Forelimb muscle (tissue), 1 donor: ENCODE measurements at places on chromosomes 5 and 9. TPM values are rescaled to one million over a fixed set of nuclear protein-coding genes. Genes with fewer than 3 reads are reported as not detected.

Gene AJM1
- polyA plus RNA-seq = 2.4 TPM

Gene PCDHA1
- polyA plus RNA-seq = 0.10 TPM

Gene CDKN2B
- polyA plus RNA-seq = 0.25 TPM

Gene BTNL3
- polyA plus RNA-seq = not detected

Gene PTGES
- 9.5 TPM for polyA plus RNA-seq

Gene SPATA31D4
- polyA plus RNA-seq = not detected

Gene EIF4E1B
- polyA plus RNA-seq = not detected

Gene OR1Q1
- not detected for polyA plus RNA-seq

Gene KIF20A
- 17.3 TPM for polyA plus RNA-seq

Gene SLC22A4
- polyA plus RNA-seq = 4.0 TPM

Gene FBXO10
- polyA plus RNA-seq = 39.4 TPM

Gene PTGDS
- polyA plus RNA-seq = 21.9 TPM

Gene C1QTNF3
- polyA plus RNA-seq = 91.7 TPM

DNA sequence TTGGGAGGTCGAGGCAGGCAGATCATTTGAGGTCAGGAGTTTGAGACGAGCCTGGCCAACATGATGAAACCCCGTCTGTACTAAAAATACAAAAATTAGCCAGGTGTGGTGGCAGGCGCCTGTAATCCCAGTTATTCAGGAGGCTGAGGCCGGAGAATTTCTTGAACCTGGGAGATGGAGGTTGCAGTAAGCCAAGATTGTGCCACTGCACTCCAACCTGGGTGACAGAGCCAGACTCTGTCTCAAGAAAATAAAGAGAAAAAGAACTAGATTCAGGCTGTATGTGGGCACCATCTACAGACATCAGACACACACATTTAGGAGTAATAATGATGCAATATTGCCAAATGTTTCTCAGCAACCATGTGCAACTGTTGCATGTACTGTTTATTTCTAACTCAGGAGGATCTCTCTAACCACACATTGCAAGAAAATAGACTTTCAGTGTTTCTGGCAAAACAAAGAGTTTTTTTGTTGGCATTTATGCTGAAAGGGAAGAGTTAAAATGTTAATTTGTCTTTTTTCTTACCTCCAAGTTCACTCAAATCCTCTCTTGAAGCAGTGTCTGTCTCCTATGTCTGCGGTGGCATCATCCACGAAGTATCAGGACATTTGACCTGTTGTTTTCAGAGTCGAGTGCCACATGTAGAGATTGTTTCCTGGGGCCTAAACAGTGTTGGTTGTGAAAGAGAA is 5.1 kb upstream of the ORM1 start:
- no peak for DNase-seq

GRCh38 chr9:99075246-99075912 is 29.5 kb upstream of the TGFBR1 start:
- DNase-seq = no peak

GRCh38 chr5:16642867-16643266 is 26.1 kb upstream of the RETREG1 start:
- no peak for DNase-seq

GRCh38 chr5:36607114-36607571 is 737 bp downstream of the SLC1A3 start:
- no peak for DNase-seq

DNA sequence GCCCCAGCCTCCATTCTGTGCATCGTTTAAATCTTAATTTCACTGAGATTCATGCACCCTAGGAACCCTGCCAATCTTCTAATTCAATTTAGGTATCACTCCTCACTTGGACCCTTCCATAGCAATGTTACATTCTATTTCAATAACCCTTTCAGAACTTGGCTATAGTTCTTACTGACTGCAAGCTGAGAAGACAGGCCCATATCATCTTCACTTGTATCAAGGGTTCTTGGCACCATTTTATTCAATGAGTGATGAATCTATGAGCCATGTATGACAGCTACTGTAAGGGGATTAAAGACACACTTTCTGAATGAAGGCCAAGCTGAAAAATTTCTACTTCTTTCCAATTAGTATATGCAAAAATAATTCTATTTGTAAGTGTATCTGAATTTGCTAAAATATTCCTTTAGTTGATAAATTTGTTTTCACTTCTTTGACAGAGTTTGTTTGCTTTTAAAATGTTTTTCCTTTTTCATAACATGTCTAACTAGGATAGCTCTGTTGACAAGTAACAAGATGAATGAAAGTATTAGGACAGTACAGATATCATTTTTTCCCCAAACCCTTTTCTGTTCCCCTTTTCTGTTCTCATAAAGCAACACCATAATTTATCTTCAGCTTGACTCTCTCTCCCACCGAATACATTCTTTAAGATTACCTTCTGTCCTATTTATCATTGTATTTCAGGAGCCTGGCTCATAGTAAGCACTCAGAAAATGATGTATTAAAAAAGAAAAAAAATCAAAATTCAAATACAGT is 9.6 kb downstream of the ITGA2 start:
- DNase-seq = no peak

GRCh38 chr5:12759377-12759776 is 855.1 kb upstream of the CTNND2 start:
- DNase-seq = no peak

DNA sequence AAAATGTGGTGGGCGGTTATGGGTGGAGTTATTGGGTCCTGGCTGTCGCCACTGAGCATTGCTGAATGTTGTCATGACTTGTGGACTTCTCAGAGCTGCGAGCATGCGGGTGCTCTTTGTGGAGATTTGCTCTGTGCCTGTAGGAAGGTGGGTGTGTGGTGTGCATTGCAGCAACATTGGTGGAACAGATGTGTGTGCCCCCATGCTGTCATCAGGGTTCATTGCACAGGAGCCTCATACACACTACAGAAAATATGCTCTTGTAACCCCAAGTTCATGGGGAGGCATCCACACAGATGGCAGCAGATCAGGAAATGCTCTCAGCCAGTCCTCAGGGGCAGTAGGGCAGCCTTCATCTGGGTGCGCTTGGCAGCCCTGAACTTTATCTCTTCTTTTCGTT is 55.9 kb upstream of the PHF2 start:
- DNase-seq = no peak

DNA sequence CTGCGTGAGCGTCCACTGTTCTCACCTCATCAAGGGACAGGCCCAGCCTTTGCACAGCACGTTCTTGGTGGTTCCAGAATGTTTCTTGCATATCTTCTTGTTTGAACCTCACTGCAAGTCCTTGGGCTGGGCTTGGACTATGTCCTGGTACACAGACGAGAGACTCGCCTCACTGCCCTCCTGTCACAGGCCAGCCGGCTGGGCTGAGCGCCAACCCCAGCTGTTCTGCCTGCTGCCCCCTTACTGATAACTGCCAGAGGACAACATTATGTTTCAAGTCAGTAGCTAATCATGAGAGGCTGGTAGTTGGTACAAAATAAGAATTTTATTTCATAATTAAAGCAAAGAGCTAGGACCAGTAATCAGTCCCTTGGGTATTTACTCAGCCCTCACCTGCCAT is 52.8 kb upstream of the LRRTM2 start:
- no peak for DNase-seq

DNA sequence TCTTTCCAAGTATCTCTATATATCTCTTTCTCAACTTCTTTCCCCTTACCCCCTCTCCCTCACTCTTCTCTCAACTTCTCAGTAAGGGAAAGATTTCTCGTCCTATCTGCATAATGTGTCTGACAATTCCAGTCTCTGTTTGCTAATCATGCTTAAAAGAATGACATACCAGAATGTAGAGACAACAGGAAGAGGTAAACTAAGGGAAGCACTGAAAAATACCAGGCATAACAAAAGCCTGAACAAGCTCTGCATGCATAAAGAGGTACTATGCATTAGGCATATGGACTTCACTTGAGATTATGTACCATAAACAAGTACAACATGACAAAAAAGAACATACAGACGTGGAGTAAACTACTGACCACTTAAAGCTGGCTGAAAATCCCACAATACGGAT is 62.6 kb downstream of the SEMA5A start:
- DNase-seq = no peak

- no peak for DNase-seq
Observed at GRCh38 chr5:9559965-9560364, 14.1 kb upstream of the SEMA5A start.

DNA sequence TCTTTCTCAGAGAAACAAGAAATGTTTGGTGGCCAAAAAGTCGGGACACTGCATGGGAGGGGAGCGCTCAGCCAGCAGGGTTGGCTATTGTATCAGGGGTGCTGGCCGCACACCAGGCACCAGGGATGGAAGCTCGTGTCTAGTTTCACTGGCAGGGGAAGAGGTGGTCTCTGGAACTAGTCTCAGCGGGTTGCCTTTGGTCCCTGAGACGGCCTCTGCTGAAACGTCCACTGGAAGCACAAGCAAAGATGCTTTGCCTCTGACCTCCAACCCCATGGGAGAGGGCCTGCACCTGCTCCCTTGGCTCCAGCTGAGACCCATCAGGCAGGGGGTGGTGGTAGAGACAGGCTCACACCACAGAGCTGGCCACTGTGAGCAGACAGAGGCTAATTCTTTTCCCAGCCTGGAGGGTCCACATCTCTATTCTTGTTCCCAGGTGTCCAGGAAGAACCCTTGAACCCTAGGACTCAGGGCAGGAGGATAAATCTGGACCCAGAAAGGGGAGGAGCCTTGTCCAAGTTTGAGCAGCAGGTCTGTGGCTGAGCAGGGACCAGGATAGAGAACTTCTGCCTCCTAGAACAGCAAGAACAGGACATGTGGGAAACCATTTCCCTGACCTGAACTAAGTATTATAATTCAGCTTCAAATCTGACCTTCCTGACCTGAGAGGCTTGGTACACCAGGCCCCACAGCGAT is 102.6 kb downstream of the RGS3 start:
- no peak for DNase-seq

- no peak for DNase-seq
Observed at GRCh38 chr5:134570365-134570758, 44.9 kb downstream of the JADE2 start.

GRCh38 chr9:124220946-124221451 is 36.8 kb upstream of the NEK6 start:
- no peak for DNase-seq

DNA sequence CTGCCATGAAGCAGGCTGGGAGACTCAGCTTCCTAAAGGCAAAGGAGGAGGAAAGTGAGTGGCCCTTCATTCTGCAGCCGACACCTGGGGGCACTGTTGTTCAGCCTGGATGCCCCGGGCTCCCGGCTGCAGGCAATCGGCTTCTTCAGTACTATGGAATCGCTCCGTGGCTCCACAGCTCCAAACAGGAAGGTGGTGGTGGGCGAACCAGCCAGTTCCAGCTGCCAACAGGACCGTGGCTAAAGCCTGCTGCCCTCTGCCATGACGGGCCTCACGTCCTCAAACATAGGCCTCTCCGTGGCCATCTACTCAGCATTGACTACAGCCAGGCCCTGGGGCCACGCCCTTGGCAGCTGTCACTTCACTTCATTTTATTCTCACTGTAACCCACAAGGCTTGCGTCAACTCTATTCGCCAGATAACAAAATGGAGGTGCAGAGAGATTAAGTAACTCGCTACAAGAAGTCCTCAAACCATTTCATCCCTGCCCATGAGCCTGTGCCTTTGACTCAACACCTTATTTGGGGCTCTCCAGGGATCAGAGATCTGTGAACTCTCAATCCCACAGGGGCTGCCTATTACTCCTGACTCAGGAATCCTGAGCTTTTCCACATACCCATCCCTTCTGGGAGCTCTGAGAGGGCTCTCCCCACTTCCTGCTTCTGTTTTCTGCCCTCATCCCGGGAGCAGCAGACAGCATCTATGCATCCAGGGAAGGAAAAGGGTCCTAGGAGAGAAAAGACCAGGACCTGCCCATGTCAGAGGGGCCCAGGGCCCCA is 38.0 kb downstream of the PAX5 start:
- no peak for DNase-seq

GRCh38 chr9:135554718-135555117 is 6.8 kb upstream of the PAEP start:
- DNase-seq = no peak

GRCh38 chr5:82772281-82772680 is 304.9 kb downstream of the TMEM167A start:
- no peak for DNase-seq

DNA sequence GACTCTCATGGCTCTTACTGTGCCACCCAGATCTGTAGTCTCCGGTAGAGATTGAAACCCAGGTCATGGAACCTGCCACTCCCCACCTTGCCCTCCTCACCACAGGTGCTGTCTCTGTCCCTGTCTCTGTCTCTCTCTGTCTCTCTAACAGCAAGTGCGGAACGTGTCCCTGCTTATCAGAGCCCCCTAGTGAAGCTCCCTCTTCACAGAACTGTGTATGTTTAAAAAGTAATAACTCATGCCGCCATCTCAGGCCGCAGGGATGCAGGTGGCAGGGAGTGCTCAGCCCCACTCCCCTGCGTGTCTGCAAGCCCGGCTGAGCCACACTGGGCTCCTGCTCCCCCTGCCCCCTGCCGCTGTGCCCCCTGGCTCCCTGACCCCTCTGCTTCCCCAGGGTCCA is 43.8 kb downstream of the UNC5A start:
- no peak for DNase-seq

DNA sequence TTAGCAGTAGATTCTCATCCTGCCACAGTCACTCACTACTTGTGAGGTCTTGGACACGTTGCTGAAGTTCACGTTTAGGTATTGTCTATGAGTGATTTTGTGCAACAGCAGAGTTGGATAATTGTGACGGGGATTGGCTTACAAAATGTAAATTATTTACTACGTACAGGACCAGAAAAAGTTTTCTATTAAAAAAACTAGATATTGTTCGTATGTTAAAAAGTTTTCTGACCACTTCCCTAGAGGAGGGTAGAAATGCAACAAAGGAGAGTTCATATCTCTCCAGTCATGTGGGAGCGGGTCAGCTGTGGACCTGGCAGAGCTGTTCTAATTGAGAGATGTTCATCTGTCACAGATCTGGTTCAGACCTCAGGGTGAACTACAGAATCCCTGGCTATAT is 976.1 kb upstream of the NUDT12 start:
- no peak for DNase-seq

DNA sequence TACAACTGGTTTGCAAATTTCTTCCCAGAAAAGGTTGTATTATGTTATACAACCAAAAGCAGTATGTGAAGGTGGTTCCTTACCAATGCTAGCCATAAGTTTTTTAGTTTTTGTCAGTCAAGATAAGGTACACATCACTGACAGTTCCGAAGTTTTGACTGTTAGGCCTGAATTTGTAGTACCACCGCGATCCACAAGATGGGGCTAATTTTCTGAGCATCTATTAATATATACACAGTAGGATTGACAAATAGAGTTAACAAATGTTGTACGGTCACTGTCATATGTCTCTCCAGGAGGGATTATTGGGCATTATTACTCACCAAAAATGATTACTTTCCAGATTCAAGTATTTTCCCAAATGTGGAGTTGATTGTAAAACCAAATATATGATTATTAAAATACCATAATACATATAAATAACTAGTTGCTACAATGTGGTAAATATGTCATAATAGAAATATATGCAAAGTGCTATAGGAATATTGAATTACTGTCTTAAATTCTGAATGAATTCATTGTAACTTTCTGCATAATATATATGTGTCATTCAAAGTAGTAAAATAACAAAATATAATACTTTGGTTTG is 28.4 kb upstream of the LRRC19 start:
- DNase-seq = no peak
